Naive thymus-derived CD8-positive, alpha-beta T cell (primary cell): ENCODE measurements at places on chromosomes 2 and 18. TPM values are rescaled to one million over a fixed set of nuclear protein-coding genes. Genes with fewer than 3 reads are reported as not detected.
A peak's percentile ranks its signal among the peaks of the same experiment; 100 is the strongest.

Gene SLC14A1
- 4.3 TPM for total RNA-seq

Gene PIAS2
- 40.6 TPM for total RNA-seq

Gene CCBE1
- not detected for total RNA-seq

Gene ADAM17
- 27.2 TPM for total RNA-seq

Gene VIL1
- total RNA-seq: not detected

Gene DPP4
- total RNA-seq: 27.0 TPM

Gene LRRC30
- not detected for total RNA-seq

Gene PSD4
- 118 TPM for total RNA-seq

Gene ZNG1B
- total RNA-seq: 48.5 TPM

Gene TCF7L1
- not detected for total RNA-seq

Gene NT5C1B
- total RNA-seq: not detected

- no peaks in the 10 kb centered on the region for H3K27me3 ChIP-seq
- H3K4me3 ChIP-seq: no peak overlapping the region
- H3K27ac ChIP-seq: no peak overlapping the region
Measured at GRCh38 chr2:112147382-112148168, 9.4 kb downstream of the FBLN7 start.

DNA sequence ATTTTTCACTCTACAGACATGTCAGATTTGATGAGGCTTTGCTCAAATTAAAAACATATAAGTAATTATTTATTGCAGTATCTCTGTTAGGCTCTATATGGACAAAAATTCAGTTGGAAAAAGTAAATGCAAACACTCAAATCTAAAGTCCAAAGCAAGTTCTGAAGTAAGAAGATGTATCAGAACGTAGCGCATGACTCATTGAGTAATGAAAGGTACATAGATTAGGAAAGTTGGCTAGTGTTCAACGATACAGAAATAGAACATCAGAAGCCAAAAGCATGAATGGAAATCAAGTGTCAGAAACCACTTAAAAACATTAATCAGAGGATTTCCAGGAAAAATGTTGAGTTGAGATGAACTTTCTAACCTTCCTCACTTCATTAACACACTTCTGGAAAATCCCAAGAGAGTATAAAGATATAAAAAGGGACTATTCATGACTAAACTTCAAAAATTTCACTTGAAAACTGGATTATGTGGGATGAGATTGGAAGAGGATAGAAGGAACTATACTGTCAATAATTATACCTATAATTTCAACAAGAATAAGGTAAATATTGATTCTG lies 494.1 kb downstream of the LRRTM4 start:
- no peaks in the 10 kb centered on the region for H3K4me1 ChIP-seq
- no peak for DNase-seq
- H3K36me3 ChIP-seq: no peaks in the 10 kb centered on the region
- no peak overlapping the region for H3K27ac ChIP-seq

DNA sequence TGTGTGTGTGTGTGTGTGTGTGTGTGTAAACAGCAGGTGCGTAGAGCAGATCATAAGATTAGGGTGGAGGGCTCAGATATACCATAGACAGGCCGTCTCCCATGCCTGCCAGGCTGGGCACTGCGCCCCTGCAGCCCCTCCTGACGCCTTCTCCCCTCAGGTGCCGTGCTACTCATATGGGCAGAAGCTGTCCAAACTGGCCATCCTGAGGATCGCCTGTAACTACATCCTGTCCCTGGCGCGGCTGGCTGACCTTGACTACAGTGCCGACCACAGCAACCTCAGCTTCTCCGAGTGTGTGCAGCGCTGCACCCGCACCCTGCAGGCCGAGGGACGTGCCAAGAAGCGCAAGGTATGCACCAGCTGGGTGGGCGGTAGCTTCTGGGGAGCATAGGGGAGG lies 10.0 kb downstream of the ATOH8 start:
- H3K36me3 ChIP-seq: no peaks in the 10 kb centered on the region
- no peak for DNase-seq
- H3K27ac ChIP-seq: no peak overlapping the region

DNA sequence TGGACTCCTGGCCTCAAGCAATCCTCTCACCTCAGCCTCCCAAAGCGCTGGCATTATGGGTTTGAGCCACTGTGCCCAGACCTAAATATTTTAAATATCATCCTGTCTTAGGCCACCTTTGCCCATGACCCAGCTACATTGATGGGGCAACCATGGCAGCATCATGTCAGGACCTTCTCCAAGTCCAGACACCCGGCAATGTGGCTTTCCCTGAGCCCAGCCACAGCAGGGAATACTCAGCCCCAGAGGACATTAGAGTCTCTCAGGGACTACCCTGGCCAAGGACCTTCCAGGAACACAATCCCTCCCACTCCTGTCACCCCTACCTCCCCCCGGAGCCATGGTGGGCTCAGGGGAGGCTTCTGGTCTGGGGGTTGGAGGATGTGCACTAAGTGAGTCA lies 72.8 kb downstream of the SMAD7 start:
- H3K36me3 ChIP-seq: no peaks in the 10 kb centered on the region
- H3K4me1 ChIP-seq: peaks cover 4% of the 10 kb centered on the region
- DNase-seq: no peak
- no peak overlapping the region for H3K4me3 ChIP-seq
- peaks cover 9% of the 10 kb centered on the region for H3K27me3 ChIP-seq

DNA sequence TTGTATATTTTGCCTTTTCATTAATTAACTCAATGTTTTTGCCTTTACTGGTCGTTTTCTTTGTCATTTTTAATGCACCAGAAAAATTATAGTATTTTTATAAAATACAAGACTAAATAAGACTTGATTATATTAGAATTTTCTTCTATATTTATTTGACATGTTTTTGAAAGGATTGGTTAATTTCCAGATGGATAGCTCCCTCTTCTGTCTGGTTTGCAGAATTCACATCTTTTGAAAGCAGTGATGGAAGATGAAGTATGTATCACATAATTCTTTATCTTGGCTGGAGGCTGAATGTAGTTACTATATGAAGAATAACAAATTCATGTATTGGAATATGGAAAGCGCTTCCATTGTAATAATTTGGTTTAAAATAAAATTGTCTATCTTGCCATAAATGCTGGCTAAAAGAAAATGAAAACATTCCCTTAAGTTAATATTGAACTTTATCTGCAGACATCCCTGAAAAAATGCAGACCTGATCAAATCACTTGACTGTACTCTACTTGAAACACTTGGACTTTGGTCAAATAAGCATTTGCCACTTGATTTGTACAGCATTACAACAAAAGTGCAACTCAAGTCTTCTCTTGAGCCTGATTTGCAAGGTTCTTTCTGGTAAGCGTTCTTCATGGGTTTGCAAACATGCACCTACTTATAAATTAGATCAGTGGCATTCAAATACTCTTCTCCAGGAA lies 86.3 kb upstream of the EFEMP1 start:
- no peaks in the 10 kb centered on the region for H3K27me3 ChIP-seq
- H3K27ac ChIP-seq: no peak overlapping the region
- no peaks in the 10 kb centered on the region for H3K36me3 ChIP-seq
- no peaks in the 10 kb centered on the region for H3K4me1 ChIP-seq

DNA sequence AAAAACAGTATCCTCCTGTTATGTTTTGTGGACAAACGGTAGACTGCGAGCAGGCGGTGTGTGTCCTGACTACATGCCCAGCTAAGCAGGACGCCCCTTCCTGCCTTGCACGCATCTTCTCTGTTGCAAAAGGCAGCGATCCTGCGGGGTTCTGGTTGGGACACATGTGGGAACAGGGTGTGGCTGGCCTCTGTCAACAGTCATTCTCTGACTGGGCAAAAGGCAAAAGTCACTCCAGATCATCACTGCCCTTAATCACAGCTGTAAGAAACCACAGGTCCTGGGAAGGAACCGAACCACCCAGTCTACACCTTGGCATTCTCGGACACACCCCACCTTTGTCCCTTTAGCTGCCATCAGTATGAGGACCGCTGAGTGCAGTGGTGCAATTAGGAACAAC lies 44.3 kb upstream of the TMEM87B start:
- H3K27me3 ChIP-seq: no peaks in the 10 kb centered on the region
- H3K4me3 ChIP-seq: no peak overlapping the region
- H3K27ac ChIP-seq: no peak overlapping the region
- no peaks in the 10 kb centered on the region for H3K4me1 ChIP-seq

- peak overlapping the region; percentile 53 for H3K4me3 ChIP-seq
- DNase-seq: no peak
- H3K27ac ChIP-seq: peak overlapping the region; percentile 91
- H3K4me1 ChIP-seq: peaks cover 25% of the 10 kb centered on the region
- no peaks in the 10 kb centered on the region for H3K36me3 ChIP-seq
Measured at GRCh38 chr2:26809876-26810577, 24.2 kb downstream of the CENPA start.

DNA sequence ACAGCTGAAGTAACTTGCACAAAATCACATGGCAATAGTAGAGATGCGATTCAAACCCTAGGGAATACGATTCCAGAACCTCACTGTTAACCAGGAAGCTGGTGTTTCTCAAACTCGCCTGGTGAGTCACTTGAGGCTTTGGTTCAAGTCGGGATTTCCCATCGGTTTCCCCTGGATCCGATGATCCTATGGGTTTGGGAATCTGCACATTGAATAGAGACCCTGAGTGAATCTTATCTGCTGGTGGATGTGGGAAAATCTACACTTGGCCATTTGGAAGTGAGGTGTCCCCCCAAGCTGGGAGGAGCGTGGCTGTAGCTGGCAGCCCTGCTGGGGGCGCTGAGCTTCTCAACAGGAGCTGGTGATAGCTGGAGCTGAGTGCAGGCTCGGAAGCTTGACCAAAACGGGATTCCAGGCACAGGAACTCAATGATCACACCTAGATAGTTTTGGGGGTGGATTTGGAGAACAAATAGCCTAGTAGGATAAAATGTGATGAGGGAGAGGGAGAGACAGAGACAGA lies 135.4 kb downstream of the PRKCE start:
- no peak for DNase-seq
- no peak overlapping the region for H3K4me3 ChIP-seq
- no peak overlapping the region for H3K27ac ChIP-seq
- no peaks in the 10 kb centered on the region for H3K4me1 ChIP-seq
- no peaks in the 10 kb centered on the region for H3K27me3 ChIP-seq
- no peaks in the 10 kb centered on the region for H3K36me3 ChIP-seq

DNA sequence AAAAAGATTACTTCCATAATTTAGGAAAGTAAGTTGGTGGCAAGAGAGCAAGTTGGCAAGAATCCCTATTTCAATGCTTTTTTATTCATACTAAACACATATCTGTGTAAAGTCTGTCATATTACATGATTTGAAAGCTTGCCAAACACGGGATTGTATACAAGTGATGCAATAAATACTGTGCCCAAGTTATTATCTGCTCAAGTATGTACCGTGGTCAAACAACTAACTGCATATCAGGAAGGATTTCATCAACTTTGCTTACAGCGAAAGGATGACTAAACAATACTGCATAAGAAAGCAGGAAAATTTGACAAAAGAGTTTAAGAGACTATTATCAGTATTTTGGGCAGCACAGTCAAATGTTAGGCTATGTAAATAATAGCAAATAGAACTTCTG lies 69.6 kb upstream of the SCN1A start:
- H3K27ac ChIP-seq: no peak overlapping the region
- no peaks in the 10 kb centered on the region for H3K36me3 ChIP-seq
- no peaks in the 10 kb centered on the region for H3K4me1 ChIP-seq
- no peaks in the 10 kb centered on the region for H3K27me3 ChIP-seq
- no peak for DNase-seq
- no peak overlapping the region for H3K4me3 ChIP-seq

GRCh38 chr18:5842653-5843052 lies 52.7 kb downstream of the TMEM200C start:
- H3K36me3 ChIP-seq: no peaks in the 10 kb centered on the region
- H3K27ac ChIP-seq: no peak overlapping the region
- no peak for DNase-seq
- peaks cover 32% of the 10 kb centered on the region for H3K27me3 ChIP-seq
- H3K4me3 ChIP-seq: no peak overlapping the region
- no peaks in the 10 kb centered on the region for H3K4me1 ChIP-seq

- peaks cover 2% of the 10 kb centered on the region for H3K36me3 ChIP-seq
- no peak overlapping the region for H3K4me3 ChIP-seq
- H3K27ac ChIP-seq: no peak overlapping the region
- DNase-seq: no peak
- H3K27me3 ChIP-seq: peaks cover 85% of the 10 kb centered on the region
Measured at GRCh38 chr2:170823898-170824215, 7.2 kb downstream of the GAD1 start.

GRCh38 chr18:2420367-2420766 lies 150.9 kb downstream of the METTL4 start:
- H3K4me1 ChIP-seq: no peaks in the 10 kb centered on the region
- peaks cover 16% of the 10 kb centered on the region for H3K27me3 ChIP-seq
- H3K36me3 ChIP-seq: no peaks in the 10 kb centered on the region
- no peak overlapping the region for H3K4me3 ChIP-seq

DNA sequence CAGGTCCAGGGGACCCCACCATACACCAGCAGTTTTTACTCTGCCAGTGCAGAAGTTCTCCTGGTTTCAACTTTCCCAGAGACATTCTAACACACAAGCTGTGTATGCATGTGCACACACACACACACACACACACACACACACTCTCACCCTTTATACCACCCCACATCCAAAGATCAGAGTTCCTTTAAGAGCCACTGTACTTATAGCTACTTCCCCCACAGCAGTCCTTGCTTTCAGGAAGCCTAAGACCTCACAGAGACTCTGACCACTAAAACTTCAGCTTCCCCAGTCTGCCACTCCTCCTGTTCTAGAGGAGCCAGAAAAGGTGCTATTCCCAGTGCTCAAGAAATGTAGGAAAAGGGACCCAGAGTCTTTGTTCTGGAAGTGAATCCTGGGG lies 107.8 kb downstream of the ZNF521 start:
- H3K36me3 ChIP-seq: no peaks in the 10 kb centered on the region
- H3K4me1 ChIP-seq: no peaks in the 10 kb centered on the region
- no peak overlapping the region for H3K4me3 ChIP-seq
- H3K27me3 ChIP-seq: no peaks in the 10 kb centered on the region

DNA sequence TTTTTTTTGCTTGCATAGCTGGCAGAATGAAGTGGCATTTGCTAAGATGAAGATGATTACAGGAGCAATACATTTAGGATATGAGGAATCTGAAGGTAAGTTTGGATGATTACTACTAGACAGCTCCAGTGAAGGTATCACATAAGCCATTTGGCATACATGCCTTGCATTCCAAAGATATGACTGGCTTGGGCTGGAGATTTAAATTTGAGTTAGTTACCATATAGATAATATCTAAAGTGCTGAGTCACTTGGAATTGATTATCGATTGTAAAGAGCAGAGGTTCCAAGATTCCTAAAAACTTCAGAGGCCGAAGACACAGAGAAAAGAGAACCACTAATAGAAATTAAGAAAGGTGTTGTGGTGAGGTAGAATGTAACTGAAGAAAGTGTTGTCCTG lies 1026.4 kb downstream of the DSC3 start:
- H3K36me3 ChIP-seq: peaks cover 5% of the 10 kb centered on the region
- H3K4me3 ChIP-seq: no peak overlapping the region
- H3K27me3 ChIP-seq: no peaks in the 10 kb centered on the region
- DNase-seq: no peak

DNA sequence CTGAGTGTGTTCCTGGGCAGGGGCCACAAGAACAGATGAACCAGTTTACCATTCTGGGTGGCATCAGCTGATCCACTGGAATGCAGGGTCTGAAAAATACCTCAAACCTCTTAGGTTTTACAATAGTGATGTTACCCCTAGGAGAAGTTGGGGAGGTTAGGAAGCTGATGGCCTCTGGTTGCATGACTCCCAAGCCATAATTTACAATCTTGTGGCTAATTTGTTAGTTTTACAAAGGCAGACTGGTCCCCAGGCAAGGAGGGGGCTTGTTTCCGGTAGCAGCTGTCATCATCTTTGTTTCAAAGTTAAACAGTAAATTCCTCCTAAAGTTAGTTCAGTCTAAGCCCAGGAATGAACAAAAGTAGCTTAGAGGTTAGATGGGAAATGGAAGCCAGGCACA lies 113.8 kb upstream of the SLC38A11 start:
- no peaks in the 10 kb centered on the region for H3K27me3 ChIP-seq
- H3K4me3 ChIP-seq: no peak overlapping the region
- no peak for DNase-seq
- H3K36me3 ChIP-seq: no peaks in the 10 kb centered on the region

- no peak overlapping the region for H3K4me3 ChIP-seq
- no peaks in the 10 kb centered on the region for H3K36me3 ChIP-seq
- no peak for DNase-seq
- H3K27me3 ChIP-seq: peaks cover 4% of the 10 kb centered on the region
Measured at GRCh38 chr18:75309564-75309963, 99.0 kb downstream of the TSHZ1 start.
